ENCODE measurements at places on chromosomes 2 and 18.

- no peak for DNase-seq
These were observed 124.7 kb downstream of the PDE1A start for GRCh38 chr2:182302174-182302573.

DNA sequence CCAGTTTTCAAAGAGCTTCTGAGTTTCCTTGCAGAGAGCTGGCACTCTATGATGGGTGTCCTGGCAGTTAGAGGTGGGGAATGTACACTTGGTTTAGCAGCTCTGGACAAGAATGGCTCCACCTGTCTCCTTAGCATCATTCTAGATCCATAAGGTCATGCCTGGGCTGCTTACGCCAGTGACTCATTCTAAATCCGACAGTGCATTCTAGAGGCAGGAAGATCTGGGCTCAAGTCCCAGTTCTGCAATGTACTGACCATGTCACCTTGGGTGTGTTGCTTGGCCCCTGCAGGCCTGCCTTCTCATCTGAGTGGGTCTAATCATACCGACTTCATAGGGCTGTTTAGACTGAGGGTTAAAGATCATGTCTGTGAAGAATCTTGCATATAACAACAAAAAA, 46.5 kb downstream of the PTGR3 start:
- DNase-seq = no peak

DNA sequence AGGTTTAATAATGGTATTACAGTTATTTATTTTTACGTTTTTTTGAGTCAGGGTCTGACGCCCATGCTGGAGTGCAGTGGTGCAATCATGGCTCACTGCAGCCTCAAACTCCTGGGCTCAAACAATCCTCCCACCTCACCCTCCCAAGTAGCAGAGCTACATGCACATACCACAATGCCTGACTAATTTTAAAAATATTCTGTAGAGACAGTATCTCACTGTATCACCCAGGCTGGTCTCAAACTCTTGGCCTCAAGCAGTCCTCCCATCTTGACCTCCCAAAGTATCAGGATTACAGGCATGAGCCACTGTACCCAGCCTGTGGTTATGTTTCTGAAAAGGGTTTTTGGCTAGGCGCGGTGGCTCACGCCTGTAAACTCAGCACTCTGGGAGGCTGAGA, 120.8 kb downstream of the ESCO1 start:
- DNase-seq = no peak

DNA sequence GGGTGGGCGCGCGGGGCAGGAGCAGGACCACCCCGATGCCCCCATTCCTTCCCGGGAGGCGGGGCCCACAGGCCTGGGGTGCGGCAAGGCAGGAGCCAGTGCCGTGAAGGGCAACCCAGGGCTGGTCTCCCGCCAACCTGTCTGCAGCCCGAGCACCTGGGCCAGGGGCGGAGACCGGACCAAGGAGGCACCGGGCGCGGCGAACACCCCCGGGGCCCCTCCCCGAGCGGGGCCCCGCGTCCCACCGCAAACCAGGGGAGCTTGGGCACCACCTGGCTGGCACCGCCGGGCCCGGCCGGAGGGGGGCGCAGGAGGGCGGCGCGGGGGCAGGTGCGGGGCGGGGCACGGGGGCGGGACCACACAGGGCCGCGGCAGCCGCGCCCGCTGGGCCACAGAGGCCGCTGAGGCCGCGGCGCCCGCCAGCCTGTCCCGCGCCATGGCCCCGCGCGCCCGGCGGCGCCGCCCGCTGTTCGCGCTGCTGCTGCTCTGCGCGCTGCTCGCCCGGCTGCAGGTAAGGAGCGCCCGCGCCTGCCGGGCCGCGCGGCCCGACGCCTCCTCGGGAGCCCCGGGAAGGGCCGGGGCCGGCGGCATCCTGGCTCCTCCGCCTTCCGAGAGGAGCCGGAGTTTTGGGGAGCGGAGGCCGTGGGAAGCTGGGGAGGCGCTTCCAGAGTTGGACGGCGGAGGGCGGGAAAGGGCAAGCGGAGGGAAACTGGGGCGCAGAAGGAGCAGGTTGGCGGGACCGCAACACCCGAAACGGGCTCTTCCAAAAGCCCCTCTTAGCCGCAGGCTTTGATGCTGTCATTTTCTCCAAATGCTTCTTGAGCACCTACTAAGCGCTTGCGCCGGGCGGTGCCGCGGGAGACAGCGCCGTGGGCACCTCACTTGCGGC, at the start of gene TNFRSF11A:
Gene TNFRSF11A (plus strand): TSS at position 394 of the 889 bp plus-strand sequence. CDS start 43 bp downstream, at position 437.
- no peak for DNase-seq

DNA sequence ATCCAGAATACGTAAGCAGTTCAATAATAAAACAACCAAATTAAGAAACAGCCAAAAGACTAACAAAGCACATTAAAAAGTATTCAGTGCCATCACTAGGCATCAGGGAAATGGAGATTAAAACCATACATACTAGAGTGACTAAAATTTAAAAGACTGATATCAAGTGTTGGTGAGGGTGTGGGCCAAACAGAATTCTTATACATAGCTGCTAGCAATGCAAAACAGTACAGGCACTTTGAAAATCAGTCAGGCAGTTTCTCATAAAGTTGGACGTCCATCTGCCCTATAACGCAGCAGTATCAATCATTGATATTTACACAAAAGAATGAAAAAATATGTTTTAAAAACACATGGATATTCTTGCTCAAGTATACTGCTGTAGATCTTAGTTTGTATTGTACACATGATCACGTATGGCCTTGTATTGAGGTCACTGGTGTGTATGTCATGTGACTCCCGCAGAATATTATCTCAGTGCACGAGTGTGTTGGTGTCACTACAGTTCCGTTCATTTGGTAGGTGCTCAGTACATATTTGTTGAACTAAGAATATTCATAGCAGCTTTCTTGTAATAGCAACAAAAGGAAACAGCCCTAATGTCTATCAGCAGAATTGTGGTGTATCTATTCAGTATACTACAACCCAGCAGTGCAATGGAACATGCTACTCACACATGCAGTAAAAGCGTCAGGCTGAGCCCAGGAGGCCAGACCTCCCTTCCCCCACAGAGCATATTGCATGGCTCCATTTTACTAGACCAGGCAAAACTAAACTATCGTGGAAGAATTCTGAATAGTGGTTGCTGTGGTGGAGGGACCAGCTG, 28.6 kb downstream of the ZNF407 start:
- no peak for DNase-seq

GRCh38 chr18:48594471-48595094, 55.8 kb downstream of the CTIF start:
- DNase-seq = no peak

Data from neural crest cell (in vitro differentiated cells).